ENCODE measurements at places on chromosomes 7 and 10.
A peak's percentile ranks its signal among the peaks of the same experiment; 100 is the strongest.

DNA sequence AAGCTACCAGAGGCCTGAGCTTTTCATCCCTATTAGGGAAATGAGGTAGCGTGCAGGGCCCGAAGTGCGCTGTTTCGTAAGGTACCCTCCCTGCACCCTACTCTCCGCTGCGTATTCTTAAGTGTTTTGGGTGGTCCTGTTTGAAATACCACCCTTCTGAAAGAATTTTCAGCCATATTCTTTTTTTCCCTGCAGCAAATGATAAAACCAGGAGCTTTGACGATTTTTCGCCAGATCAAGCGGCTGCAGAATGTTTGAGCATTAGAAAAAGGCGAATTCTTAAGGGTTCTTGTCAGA is 1.2 kb downstream of the RSBN1L start:
- H3K4me1 ChIP-seq, result peaks cover 85% of the 10 kb centered on the region
- H3K27me3 ChIP-seq, result no peaks in the 10 kb centered on the region
- peak overlapping the region; percentile 100 for H3K4me3 ChIP-seq
- peak overlapping the region; percentile 99 for H3K27ac ChIP-seq
- no peaks in the 10 kb centered on the region for H3K36me3 ChIP-seq

GRCh38 chr10:98262571-98262970 is 5.4 kb downstream of the LOXL4 start:
- no peaks in the 10 kb centered on the region for H3K27me3 ChIP-seq
- H3K4me3 ChIP-seq, result no peak overlapping the region
- no peak overlapping the region for H3K27ac ChIP-seq
- no peak for DNase-seq
- no peaks in the 10 kb centered on the region for H3K4me1 ChIP-seq
- peaks cover 9% of the 10 kb centered on the region for H3K36me3 ChIP-seq

GRCh38 chr10:72851509-72851908 is 42.0 kb upstream of the OIT3 start:
- H3K27me3 ChIP-seq, result no peaks in the 10 kb centered on the region
- H3K4me1 ChIP-seq, result no peaks in the 10 kb centered on the region
- no peak overlapping the region for H3K4me3 ChIP-seq
- no peak for DNase-seq

- peak; percentile 19 for DNase-seq
- no peaks in the 10 kb centered on the region for H3K4me1 ChIP-seq
- H3K36me3 ChIP-seq, result no peaks in the 10 kb centered on the region
- H3K27ac ChIP-seq, result no peak overlapping the region
- H3K27me3 ChIP-seq, result no peaks in the 10 kb centered on the region
- no peak overlapping the region for H3K4me3 ChIP-seq
Observed at GRCh38 chr7:101792051-101792681, 25.3 kb upstream of the CUX1 start.

- H3K36me3 ChIP-seq, result no peaks in the 10 kb centered on the region
- DNase-seq, result no peak
- no peaks in the 10 kb centered on the region for H3K27me3 ChIP-seq
- peaks cover 13% of the 10 kb centered on the region for H3K4me1 ChIP-seq
Observed at GRCh38 chr7:71137479-71137878, 5.5 kb downstream of the GALNT17 start.

DNA sequence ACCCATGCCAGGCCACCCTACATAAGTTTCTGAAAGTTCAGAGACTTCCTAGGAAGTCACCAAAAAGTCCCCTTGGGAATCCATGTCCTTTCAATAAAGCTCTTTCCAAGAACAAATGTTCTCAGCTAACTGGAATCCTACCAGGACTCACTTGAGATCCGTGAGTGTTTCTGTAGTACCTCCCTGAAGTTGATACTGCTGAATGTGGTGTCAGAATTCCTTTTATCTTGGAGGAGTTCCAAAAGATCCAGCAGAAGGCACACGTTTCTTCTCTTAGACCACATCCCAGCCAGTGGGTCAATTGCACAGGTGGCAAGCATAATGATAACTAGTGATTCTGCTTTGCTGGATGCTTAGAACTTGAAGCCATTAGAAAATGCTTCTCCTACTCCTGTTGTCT is 689.7 kb upstream of the IGFBP3 start:
- no peak for DNase-seq
- H3K27me3 ChIP-seq, result no peaks in the 10 kb centered on the region
- no peak overlapping the region for H3K4me3 ChIP-seq
- no peaks in the 10 kb centered on the region for H3K36me3 ChIP-seq
- no peak overlapping the region for H3K27ac ChIP-seq

- no peak for DNase-seq
- H3K27ac ChIP-seq, result no peak overlapping the region
- no peaks in the 10 kb centered on the region for H3K36me3 ChIP-seq
- peaks cover 22% of the 10 kb centered on the region for H3K4me1 ChIP-seq
- H3K27me3 ChIP-seq, result peaks cover 25% of the 10 kb centered on the region
- H3K4me3 ChIP-seq, result no peak overlapping the region
Observed at GRCh38 chr7:132580277-132580676, 4.0 kb upstream of the PLXNA4 start.

- peaks cover 32% of the 10 kb centered on the region for H3K36me3 ChIP-seq
- H3K4me1 ChIP-seq, result no peaks in the 10 kb centered on the region
- H3K27ac ChIP-seq, result peak overlapping the region; percentile 11
Observed at GRCh38 chr10:84156768-84157167, 16.8 kb upstream of the GPR15LG start.

GRCh38 chr10:6390213-6390845 is 187.6 kb downstream of the PFKFB3 start:
- H3K4me1 ChIP-seq, result no peaks in the 10 kb centered on the region
- no peaks in the 10 kb centered on the region for H3K36me3 ChIP-seq
- no peaks in the 10 kb centered on the region for H3K27me3 ChIP-seq
- H3K27ac ChIP-seq, result no peak overlapping the region
- no peak for DNase-seq

DNA sequence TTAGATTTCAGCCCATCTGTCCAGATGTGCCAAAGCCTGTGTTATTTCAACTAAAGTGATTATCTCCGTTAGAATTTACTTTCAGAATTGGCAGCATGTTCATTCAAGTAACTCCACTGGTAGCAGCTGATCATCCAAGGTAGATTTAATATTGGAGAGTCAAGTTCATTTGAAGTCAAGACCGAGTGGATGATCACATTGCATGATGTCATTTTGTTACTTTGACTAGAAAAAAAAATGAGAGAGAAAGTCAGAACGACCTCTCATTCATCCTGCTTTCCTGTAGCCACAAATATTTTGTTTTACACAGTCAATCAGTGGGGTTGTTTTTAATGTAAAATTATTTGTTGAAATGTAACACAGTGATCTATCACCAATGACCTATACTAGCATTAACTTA is 196.7 kb upstream of the PHYHIPL start:
- no peak overlapping the region for H3K27ac ChIP-seq
- DNase-seq, result no peak
- no peaks in the 10 kb centered on the region for H3K4me1 ChIP-seq
- H3K36me3 ChIP-seq, result no peaks in the 10 kb centered on the region
- no peak overlapping the region for H3K4me3 ChIP-seq

GRCh38 chr10:93872375-93873158 is 21.2 kb upstream of the SLC35G1 start:
- H3K4me3 ChIP-seq, result no peak overlapping the region
- no peaks in the 10 kb centered on the region for H3K36me3 ChIP-seq
- no peak for DNase-seq
- H3K4me1 ChIP-seq, result no peaks in the 10 kb centered on the region
- H3K27ac ChIP-seq, result no peak overlapping the region

GRCh38 chr7:63073736-63074135 is 924.9 kb upstream of the ZNF722 start:
- H3K27ac ChIP-seq, result no peak overlapping the region
- no peaks in the 10 kb centered on the region for H3K27me3 ChIP-seq
- DNase-seq, result no peak
- no peak overlapping the region for H3K4me3 ChIP-seq

- no peaks in the 10 kb centered on the region for H3K27me3 ChIP-seq
- H3K4me1 ChIP-seq, result peaks cover 9% of the 10 kb centered on the region
- H3K4me3 ChIP-seq, result no peak overlapping the region
- no peak for DNase-seq
- H3K27ac ChIP-seq, result no peak overlapping the region
Observed at GRCh38 chr7:51123322-51124019, 193.1 kb downstream of the COBL start.

GRCh38 chr10:117609796-117610170 is 67.2 kb downstream of the EMX2 start:
- no peaks in the 10 kb centered on the region for H3K36me3 ChIP-seq
- H3K4me1 ChIP-seq, result no peaks in the 10 kb centered on the region
- no peaks in the 10 kb centered on the region for H3K27me3 ChIP-seq
- H3K4me3 ChIP-seq, result no peak overlapping the region
- no peak overlapping the region for H3K27ac ChIP-seq
- no peak for DNase-seq

DNA sequence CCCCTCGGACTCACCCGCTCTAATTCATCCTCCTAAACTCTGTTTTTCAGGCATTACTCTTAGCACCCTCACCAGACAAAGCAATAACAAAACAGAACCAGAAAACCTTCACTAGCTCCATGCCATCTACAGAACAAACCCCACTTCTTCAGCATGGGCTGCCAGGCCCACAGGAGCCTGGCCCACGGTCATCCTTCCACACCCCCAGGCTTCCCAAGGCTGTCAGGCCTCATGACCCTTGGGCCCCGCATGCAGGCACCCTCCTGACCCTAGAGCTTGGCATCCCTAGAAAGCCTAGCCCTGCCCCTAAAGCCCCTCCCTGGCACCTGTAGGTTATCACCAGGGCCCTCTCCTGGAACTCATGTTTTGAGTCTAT is 59.6 kb downstream of the PRKAG2 start:
- H3K27ac ChIP-seq, result no peak overlapping the region
- no peaks in the 10 kb centered on the region for H3K36me3 ChIP-seq
- H3K27me3 ChIP-seq, result no peaks in the 10 kb centered on the region
- no peaks in the 10 kb centered on the region for H3K4me1 ChIP-seq

DNA sequence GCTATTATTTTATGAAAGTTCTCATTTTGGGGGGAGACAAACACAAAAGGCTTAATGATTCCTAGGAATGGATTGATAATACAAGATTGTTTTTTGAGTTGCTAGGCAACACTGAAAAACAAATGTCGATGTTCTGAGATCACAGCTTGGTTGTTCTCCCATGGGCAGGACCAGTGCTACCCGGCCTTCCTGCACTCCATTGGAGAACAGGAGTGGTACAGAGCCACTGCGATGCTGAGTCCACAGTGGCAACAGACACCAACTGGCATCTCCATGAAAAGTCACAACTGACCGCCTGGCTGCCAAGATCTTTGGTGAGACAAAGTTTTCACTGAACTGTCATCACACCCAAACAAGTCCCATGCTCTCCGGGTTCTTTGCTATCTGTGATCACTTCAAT is 68.9 kb upstream of the NMT2 start:
- H3K36me3 ChIP-seq, result no peaks in the 10 kb centered on the region
- no peak for DNase-seq
- H3K27me3 ChIP-seq, result no peaks in the 10 kb centered on the region
- no peaks in the 10 kb centered on the region for H3K4me1 ChIP-seq
- no peak overlapping the region for H3K4me3 ChIP-seq
- H3K27ac ChIP-seq, result no peak overlapping the region

DNA sequence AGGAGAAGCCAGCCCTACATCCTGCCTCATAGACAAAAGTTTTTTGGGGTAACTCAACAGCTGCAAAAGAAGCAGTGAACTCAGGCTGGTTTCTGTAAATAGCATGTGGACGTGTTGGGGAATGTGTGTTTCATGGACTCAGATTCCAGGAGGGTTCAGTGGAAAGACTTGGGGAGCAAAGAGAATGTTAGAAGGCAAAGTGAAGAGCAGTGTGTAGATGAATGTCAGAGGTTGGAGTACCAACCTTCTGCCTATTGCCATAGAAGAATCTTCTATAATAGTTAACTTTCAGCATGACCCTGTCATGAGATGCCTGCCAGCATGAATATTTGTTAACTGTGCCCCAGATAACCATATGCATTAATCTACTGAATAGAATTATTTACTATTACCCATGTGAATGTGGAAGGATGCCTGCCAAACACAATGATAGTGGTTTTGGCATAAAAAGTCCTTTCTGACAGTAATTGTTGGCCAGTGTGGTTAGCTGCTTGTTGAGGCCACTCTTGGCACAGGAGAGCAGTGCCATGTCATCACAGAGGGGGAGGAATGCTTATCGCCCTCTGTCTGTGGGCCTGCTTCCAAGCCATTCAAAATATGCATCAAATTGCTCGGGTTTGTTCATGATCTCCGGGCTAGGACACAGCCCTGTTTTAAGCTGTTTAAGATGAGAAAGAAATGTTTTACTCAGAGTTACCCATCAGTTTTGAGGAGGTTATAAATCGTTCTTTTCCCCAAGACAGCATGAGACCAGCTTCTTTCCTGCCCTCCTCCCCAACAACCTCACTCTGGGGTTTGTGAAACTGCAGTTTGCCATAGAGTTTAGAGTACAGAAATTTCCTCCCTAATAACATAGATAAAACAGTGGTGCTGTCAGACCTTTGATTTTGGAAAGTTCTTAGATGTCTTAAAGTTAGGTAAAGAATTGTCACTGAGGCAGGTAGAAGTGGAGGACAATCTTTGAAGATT is 165.3 kb downstream of the WNT2 start:
- DNase-seq, result no peak
- no peaks in the 10 kb centered on the region for H3K36me3 ChIP-seq
- no peaks in the 10 kb centered on the region for H3K27me3 ChIP-seq
- no peak overlapping the region for H3K27ac ChIP-seq

- H3K27ac ChIP-seq, result no peak overlapping the region
- no peaks in the 10 kb centered on the region for H3K27me3 ChIP-seq
- H3K4me1 ChIP-seq, result peaks cover 5% of the 10 kb centered on the region
- no peaks in the 10 kb centered on the region for H3K36me3 ChIP-seq
- no peak for DNase-seq
- H3K4me3 ChIP-seq, result no peak overlapping the region
Observed at GRCh38 chr7:26127411-26127810, 24.6 kb upstream of the NFE2L3 start.

GRCh38 chr10:88313878-88314277 is 269.2 kb downstream of the RNLS start:
- H3K4me3 ChIP-seq, result no peak overlapping the region
- no peaks in the 10 kb centered on the region for H3K4me1 ChIP-seq
- no peak for DNase-seq
- H3K27ac ChIP-seq, result no peak overlapping the region
- no peaks in the 10 kb centered on the region for H3K36me3 ChIP-seq

DNA sequence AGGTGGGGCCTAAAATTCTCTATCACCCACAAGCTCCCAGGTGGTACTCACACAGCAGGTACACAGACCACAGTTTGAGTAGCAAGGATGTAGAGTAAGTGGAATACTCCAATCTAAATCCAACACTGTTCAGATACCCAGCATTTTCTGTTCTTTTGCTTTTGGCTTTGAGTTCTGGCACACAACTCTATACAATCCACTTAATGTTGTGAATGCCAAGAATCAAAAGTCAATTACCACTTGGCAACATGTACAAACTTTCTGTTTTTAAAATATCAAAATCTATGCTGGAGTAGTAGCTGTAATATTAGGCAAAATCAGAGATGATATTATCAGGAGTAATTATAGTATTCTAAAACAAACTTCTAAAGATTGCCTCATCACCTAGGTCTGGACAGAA is 133.4 kb upstream of the LRRTM3 start:
- H3K4me1 ChIP-seq, result no peaks in the 10 kb centered on the region
- no peak overlapping the region for H3K27ac ChIP-seq
- H3K36me3 ChIP-seq, result no peaks in the 10 kb centered on the region
- no peak overlapping the region for H3K4me3 ChIP-seq
- no peak for DNase-seq
- H3K27me3 ChIP-seq, result no peaks in the 10 kb centered on the region

All from spleen (tissue), 13 donors.